ENCODE measurements at places on chromosomes 5 and 9.
A peak's percentile ranks its signal among the peaks of the same experiment; 100 is the strongest.

DNA sequence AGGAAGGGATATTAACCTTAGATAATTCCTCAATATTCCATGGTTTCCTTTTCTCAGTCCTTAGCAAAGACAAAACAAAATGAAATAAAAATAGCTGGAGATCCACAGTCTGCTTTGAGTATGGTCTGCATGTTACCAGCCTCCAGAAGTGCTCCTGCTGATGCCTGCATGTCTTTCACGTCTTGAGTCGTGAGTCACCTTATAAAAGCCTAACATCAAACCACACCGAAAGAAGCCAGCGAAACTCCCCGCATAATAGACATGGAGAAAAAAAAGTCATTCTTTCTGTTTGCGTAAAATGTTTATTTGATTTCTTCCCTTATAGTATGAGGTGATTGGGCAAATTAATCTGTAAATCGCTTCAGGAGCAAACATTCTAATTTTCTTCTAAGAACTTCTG is 380.5 kb downstream of the SLCO4C1 start:
- DNase-seq, result no peak

DNA sequence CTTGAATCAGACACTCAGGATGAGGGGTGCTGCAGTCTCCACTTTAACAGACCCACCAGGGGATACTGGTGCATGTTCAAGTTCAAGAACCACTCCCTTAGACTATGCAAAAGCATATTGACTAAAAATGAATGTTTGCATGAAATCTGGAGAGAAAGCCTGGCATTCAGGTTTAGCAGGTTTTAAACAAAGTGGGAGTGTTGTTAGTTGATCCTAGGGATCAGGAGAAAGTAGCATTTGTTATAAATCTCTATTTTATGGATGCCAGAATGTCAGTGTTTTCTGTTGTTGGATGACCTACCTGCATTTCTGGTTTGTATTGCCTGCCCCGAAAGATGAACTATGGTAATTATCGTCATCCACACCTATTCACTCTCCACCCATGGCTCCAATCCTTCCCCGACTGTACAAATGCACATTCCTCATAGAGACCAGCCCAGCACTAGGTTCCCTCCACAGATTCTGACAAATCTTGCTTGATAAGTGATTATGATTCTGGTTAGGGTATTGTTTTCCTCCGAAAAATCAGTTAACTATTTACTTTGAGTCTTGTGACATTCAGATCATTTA is 17.2 kb downstream of the TMEM252 start:
- DNase-seq, result no peak

DNA sequence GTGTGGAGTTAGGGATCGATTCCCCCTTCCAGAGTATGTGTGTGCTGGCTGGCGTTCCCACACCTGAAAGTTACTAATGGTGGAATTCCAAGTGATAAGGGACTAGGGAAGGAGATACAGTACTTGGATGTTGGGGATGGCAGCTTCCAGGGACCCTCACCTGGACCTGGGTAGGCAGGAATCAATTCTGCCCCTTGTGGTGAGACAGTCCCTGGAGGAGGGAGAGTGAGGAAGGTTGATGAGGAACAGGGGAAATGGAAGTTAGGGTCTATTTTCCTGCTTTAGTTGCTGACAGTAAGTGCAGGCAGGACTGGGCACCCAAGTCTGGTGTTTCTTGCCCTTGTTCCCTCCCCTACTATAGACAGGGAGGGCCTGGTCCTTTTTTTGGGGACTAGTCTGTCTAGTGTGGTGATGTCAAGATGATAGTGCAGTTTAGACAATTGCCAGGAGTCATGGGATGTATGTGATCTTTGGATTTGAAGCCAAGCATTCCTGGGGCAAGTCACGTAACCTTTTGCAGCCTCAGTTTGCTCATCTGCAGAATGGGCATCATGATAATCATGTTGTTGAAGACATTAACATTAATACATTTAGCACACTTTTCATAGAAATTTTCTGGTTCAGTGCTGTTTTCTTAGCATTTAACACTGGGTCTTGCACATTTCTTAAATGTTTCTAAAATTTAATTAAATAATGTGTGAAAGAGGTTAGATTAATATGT is 51.7 kb downstream of the DAB2IP start:
- no peak for DNase-seq

DNA sequence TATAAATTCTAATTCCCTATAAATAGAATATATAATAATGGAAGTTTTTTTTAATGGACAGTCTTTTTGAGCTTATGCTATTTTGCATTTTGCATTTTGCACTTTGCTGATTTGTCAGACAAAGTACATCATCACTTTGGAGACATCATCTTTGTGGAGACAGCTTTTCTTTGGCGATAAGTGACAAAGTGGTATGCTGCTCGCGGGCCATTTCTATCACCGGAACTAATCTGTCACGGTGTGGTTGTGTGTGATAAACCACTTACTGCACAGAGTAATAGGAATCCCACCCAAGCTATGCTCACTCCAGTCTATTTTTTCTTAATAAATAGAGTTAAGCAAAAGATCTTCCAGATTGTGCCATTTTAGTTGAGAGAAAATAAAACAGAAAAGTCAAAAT is 133.1 kb downstream of the MACIR start:
- no peak for DNase-seq

- DNase-seq, result no peak
Measured at GRCh38 chr9:97845130-97845529, 7.9 kb upstream of the FOXE1 start.

- no peak for DNase-seq
Measured at GRCh38 chr5:29197631-29198454, 1995.6 kb upstream of the CDH6 start.

- DNase-seq, result no peak
Measured at GRCh38 chr5:103434057-103434456, 128.5 kb downstream of the NUDT12 start.

DNA sequence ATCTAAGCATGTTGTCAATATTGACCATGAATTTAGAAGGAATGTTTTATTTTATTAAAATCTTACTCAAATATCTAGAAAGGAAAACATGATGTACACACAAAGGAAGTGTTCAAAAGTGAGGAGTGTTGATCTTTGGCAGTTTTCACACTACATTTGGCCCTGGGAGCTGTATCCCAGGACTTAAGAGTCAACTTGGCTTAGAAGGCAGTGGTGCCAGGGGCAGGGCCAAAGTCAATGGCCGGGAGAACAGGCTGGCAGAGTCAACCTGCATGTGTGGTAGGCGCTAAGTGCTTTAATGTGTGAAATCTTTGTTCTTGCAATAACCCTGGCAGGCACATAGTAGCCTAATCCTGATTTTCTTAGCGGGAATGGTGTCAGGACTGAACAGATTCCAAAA is 228.4 kb downstream of the TENT4A start:
- no peak for DNase-seq

DNA sequence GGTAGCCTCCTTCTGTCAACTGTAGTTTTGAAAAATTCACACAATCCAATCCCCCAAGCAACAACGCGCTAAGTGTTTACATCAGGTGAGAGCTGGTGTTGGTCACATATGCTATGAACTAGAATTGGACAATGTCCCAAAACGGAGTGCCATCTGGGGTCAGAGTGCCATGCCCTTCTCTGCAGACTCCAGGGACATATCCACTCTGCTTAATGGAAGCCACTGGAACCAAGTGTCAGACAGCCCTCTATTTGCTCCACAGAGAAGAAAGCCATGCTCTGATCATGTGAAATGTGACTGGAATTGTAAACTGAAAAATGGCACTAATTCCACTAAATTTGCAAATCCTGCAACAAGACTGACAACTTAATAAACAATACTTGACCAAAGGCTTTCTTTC is 12.2 kb downstream of the ABCA1 start:
- no peak for DNase-seq

- no peak for DNase-seq
Measured at GRCh38 chr5:149860801-149861322, 83.7 kb downstream of the PDE6A start.

- no peak for DNase-seq
Measured at GRCh38 chr5:38541174-38541725, 15.2 kb downstream of the LIFR start.

- DNase-seq, result no peak
Measured at GRCh38 chr9:134390947-134391318, 64.7 kb downstream of the RXRA start.

- no peak for DNase-seq
Measured at GRCh38 chr9:137156567-137157375, 13.1 kb downstream of the LRRC26 start.

DNA sequence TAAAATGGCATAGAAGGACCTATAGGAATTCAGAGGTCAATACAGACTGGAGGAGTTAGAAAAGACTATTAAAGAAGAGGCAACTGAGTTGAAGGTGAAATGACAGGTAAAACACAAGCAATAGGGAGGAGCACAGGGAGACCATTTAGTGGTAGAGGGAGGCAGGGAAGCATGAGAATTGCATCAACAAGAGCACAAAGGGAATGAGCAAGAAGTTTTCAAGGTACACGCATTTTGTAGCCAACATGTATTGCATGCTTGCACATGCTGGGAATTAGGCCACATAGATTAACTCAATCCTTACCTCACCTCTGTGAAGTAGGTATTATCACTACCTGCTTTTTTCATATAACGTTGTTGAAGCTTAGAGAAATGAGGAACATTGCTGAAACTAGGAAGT is 42.3 kb downstream of the PLPP1 start:
- no peak for DNase-seq

DNA sequence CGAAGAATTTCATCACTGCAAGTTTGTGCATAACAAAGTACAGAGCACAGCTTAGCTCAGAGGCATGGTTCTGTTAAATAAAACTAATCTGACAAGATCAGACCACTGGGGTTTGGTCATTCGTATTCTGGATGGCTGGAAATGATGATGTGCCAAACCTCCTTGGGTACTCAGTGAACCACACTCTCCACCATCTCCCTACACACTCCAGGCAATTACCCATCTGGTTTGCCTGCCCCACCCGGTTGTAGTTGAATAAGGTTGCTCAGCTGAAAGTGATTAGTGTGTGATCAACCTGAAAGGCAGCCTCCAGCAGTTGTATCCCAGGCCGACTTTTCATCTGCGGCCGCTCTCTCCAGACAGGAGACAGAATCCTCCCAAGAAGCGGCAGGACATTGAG is 371.4 kb downstream of the TLE1 start:
- peak; percentile 88 for DNase-seq

GRCh38 chr9:101457003-101457402 is 21.4 kb upstream of the ALDOB start:
- no peak for DNase-seq

DNA sequence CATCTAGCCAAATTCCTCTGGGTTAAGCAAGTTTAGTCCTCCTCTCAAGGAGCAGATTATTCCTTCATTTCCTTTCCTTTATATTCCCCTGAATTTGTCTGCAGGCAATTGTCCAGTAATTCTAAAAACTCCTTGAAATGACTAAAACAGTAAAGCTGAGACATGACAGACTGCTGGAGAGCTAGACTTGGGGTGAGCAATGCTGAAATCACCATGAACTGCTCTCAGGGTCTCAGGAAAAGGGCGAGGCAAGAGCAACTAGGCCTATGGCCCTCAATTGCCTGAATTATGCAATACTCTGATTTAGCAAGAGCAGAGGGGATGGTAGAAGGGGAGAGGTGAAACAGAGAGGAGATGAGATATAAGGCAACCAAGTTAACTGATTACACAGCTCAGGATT is 172.9 kb upstream of the NREP start:
- DNase-seq, result peak; percentile 40

- peak; percentile 63 for DNase-seq
Measured at GRCh38 chr9:37575921-37576721, at the start of gene FBXO10. Gene FBXO10 (minus strand): TSS chr9:37576380. CDS start chr9:37541768, 34,612 bp downstream.

DNA sequence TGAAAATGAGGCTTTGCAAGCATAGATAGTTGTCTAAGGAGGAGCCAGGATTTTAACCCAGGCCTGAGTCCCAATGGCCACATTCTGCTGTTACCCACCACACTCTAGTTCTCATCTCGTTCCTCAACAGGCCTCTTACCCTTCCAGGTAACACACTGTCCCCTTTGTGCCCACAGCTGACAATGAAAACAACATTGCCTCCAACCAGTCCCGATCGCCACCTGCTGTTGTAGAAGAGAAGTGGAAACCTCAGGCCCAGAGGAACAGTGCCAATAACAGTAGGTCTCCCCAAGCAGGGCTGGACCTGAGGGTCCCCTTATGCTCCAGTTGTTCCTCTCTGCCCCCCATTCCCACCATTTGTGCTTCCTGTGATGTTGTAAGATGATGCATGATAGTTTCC is 30.4 kb downstream of the AMBP start:
- no peak for DNase-seq

GRCh38 chr9:101628173-101628572 is 33.4 kb upstream of the PPP3R2 start:
- no peak for DNase-seq

GRCh38 chr5:171648279-171649074 is 137.1 kb upstream of the SMIM23 start:
- DNase-seq, result no peak

DNA sequence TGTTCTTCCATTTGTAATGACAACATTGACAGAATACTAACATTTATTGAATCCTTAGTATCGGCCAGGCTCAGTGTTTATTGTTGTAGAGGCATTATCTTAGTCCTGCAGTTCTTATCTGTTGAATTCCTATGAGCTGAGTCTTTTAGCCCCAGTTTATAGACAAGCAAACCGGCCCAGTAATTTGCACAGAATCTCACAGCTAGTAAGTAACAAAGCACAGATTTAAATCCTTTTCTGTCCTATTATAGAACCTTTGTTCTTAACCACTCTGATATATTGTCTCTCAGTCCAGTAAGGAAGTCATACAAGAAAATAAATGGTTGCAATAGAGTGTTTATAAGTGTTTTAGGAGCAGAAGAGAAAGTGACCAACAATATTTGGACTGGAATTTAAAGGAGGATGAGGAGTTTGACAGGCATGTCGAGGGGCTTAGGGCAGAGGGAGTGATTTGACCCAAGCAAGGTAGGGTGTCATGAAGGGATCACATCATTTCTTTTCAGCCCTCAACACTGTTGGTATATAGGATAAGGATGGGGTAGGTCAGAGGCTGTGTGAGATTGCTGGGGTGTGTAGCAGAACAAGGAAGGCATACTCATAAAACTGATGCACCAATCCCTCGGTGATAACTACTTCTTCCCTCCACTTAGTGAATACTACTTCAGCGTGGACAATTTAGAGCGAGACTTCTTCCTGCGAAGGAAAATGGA is 39.5 kb downstream of the LARP1 start:
- DNase-seq, result no peak

- no peak for DNase-seq
Measured at GRCh38 chr9:129549139-129549538, 71.8 kb downstream of the C9orf50 start.

DNA sequence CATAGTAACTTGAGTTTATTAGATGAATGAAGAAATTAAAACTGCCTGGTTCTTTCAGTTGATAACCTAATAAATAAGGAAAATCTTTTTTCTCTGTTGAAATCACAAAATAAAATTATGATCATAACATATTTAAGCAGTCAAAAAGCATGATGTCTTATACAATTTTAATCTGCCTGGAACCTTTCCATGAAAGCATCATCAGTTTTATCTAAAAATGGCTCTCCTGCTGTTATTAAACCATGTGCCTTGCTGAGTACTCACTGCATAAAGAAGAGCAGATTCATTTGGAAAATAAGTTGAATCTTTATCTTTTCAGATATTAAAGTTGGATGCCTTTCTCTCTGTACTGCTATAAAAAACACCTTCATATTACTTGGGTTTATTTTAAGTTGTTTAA is 148.8 kb downstream of the SLC24A2 start:
- no peak for DNase-seq

Data from fibroblast of gingiva (primary cell).